ENCODE measurements at places on chromosomes 16 and 17. TPM values are rescaled to one million over a fixed set of nuclear protein-coding genes. Genes with fewer than 3 reads are reported as not detected.

- DNase-seq, result no peak
Measured at GRCh38 chr17:43534909-43535308, 11.2 kb downstream of the ETV4 start.

DNA sequence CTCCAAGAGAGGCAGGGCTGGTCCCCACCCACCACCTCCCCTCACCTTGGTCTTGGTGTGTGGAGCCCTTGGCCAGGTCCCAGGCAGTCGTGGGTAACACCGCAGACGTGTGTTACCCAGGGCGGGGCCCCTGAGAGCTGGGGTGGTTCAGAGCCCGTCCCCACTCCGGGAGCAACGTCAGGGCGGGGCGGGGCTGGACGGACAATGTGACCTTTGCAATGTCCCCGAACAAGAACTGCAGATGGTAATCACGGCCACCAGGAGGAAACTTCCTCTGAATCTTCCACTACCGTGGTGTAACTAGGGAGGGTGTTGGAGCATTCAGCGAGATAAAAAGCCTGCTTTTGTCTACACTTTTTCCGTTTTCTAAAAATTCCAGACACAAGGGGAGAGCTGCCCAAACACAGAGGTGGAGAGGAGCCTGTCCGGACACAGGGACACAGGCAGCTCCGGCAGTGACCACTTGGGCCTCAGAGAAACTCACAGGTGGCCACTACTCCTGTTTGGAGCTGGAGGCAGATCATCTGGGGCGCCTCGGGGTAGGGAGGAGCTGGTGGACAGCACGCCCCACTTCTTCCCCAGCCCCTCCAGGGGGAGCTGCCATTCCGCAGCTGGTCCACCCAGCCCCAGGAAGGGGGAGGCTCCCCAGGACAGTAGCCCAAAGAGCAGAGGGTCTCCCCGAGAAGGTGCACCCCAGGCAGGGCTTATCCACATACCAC is 14.2 kb upstream of the SLC38A10 start:
- DNase-seq, result no peak

DNA sequence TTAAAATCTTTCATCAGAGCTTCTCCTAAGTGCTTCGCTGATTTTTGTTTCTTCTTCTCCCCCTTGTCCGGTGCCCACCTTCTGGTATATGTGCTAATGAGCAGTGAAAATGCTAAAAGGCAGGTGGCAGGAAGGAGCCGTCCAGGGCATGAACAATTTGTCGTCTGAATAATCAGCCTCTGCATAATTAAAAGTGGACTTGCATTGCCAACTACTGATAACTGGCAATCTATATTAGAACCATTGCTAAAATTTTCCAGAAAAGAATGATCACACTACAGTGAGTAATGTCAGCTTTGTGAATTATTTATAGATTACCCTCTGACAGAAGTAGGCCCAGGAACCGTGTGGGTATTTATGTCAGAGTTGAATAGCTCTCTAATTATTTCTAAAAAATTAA is 28.1 kb downstream of the SERPINF1 start:
- DNase-seq, result no peak

- DNase-seq, result no peak
Measured at GRCh38 chr17:48378238-48378637, 51.8 kb downstream of the SKAP1 start.

DNA sequence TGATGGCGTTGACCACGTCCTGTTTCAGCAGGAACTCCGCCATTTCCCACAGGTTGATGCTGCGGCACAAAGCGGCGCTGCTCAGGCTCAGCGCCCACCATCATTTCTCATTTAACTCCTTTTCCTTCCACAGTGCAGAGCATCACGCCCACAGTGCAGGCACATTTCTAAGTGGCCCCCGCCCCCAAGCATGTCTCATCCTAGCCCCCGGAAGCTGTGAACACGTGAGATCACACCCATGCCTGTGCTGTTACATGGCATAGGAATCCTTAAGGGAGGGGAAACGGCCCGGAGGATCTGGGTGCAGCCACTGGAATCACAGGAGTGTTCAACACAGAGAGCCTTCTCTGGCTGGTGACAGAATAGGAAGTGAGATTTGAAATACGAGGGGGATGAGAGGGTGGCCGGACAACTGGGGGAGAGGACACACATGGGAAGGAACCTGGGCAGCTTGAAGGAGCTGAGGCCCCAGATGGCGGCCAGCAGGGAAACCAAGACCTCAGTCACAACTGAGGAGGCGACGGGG is 4.7 kb downstream of the NAGPA start:
- no peak for DNase-seq

DNA sequence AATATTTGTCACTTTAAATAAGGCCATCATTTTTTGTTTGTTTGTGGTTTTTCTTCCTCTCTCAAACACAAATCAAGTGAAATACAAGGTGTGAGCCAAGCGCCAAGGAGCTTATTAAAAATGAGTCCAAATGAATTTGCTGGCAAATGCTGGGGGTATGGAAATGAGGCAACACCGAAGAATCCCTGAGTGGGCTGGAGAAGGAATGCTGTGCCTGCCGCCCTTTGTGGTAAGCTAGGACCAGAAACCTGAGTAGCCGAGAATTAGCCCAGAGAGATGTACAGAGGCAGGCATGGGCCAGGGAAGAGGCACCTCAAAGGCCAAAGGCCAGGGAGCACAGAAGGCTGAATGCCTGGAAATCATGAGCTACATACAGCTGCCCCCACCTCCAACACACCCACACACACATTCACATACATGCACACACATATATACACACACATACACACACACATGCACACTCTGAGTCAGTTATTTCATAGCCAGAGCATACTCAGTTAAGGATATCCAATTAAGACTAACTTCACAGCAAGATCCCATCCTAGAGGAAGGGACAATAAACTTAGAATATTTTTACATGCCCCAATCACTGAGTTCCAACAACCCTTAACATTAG is 266.1 kb upstream of the DYNLRB2 start:
- peak; percentile 58 for DNase-seq

MYH2 gene
- polyA plus RNA-seq, result not detected

GGA2 gene
- polyA plus RNA-seq, result 42.5 TPM

PIRT gene
- not detected for polyA plus RNA-seq

Measured in AG04450 (cell line).